GM06990 (cell line): ENCODE measurements at places on chromosomes 2 and 18.

DNA sequence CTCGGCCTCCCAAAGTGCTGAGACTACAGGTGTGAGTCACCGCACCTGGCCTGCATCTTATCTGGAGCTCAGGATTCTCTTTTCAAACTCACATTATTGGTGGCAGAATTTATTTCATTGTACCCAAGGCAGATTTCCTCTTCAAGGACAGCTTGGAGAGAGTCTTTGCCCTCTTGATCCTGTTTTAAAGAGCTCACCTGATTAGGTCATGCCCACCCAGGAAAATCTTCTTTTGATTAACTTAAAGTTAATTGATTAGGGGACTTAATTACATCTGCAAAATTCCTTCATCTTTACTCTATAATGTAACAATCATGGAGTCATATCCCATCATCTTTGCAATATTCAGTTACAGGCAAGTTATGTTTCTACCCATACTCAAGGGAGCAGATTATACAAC is 346.4 kb downstream of the EPHA4 start:
- DNase-seq: no peak

DNA sequence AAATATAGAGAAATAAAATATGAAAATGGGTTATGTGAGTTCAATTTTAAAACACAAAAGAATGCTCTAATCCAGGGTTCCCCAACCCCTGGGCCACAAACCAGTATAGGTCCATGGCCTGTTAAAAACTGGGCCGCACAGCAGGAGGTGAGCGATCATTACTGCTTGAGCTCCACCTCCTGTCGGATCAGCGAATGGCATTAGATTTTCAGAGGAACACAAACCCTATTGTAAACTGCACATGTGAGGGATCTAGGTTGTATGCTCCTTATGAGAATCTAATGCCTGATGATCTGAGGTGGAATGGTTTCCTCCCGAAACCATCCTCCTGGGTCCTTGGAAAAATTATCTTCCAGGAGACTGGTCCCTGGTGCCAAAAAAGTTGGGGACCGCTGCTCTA is 34.7 kb downstream of the TTR start:
- no peak for DNase-seq

GRCh38 chr2:19841918-19842693 is 59.7 kb downstream of the TTC32 start:
- no peak for DNase-seq

- no peak for DNase-seq
Measured at GRCh38 chr2:43170405-43171105, 55.9 kb downstream of the ZFP36L2 start.

DNA sequence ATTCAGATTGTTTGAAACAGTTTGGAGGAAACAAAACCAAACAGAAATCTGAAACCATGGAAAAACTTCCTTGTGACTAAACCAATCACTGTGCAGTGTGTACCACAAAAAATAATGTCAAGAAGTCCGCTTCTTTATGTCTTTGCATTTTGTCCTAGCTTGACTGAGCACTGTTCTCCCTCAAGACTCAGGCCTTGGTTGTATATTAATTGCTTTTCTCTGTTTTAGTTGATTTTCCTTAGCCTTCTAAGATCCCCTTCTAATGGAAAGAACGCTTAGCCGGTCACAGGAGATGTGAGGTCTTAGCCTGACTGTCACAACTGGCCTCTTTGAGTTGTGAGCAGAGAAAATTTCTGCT is 56.6 kb downstream of the LCLAT1 start:
- no peak for DNase-seq

DNA sequence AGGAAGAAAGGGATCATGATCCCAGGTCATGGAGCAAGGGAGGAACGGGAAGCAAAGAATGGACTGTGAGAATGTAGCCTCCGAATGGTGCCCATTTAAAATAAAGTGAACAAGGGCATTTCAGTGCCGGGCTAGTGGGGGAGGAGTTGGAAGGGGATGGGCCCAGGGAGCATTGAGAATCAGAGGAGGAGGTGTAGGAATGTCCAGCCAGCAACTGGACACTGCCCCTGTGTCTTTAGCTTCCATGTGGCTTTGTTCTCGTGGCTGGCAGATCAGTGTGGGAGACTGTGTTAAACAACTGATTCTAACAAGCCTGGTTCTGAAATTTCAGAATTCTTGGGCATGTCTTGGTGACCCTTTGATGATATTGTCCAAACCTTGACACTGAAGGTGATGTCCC is 1.4 kb upstream of the RNF103 start:
- no peak for DNase-seq

GRCh38 chr2:201440182-201440581 is 11.1 kb downstream of the TRAK2 start:
- no peak for DNase-seq

GRCh38 chr2:191253476-191253875 is 8.3 kb downstream of the MYO1B start:
- DNase-seq: no peak
